ENCODE measurements at places on chromosomes 12 and 14. TPM values are rescaled to one million over a fixed set of nuclear protein-coding genes. Genes with fewer than 3 reads are reported as not detected.

DNA sequence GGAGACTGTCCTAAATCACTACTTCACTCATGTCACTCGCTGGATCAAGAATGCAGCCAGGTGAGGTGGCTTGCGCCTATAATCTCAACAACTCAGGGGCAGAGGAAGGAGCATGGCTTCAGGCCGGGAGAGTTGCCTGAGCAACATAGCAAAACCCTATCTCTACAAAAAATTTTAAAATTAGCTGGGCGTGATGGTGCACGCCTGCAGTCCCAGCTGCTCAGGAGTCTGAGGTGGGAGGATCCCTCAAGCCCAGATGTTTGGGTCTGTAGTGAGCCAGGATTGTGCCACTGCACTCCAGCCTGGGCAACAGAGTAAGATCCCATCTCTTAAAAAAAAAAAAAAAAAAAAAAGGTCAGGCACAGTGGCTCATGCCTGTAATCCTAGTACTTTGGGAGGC, 5.9 kb downstream of the SMAGP start:
- DNase-seq, result no peak

DNA sequence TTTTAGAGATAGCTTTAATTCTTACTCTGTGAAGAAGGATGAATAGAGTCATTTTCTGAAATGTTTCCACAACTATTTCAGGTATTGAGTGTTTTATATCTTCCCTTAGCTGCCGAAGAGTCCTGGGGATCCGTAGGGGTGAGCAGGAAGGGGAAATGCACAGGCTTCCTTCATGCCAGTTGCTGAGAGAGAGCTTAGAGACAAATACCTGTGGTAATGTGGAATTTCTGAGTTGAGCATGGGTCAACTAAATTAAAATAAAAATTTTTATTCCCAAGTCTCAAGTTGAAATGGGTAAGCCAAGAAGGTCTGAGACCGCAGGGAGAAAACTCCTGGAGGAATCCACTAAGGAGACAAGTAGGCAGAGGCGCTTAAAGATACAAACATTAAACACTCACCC, 185.7 kb downstream of the DAD1 start:
- no peaks in the 10 kb centered on the region for H3K4me1 ChIP-seq
- H3K27me3 ChIP-seq, result no peaks in the 10 kb centered on the region
- no peaks in the 10 kb centered on the region for H3K36me3 ChIP-seq

DNA sequence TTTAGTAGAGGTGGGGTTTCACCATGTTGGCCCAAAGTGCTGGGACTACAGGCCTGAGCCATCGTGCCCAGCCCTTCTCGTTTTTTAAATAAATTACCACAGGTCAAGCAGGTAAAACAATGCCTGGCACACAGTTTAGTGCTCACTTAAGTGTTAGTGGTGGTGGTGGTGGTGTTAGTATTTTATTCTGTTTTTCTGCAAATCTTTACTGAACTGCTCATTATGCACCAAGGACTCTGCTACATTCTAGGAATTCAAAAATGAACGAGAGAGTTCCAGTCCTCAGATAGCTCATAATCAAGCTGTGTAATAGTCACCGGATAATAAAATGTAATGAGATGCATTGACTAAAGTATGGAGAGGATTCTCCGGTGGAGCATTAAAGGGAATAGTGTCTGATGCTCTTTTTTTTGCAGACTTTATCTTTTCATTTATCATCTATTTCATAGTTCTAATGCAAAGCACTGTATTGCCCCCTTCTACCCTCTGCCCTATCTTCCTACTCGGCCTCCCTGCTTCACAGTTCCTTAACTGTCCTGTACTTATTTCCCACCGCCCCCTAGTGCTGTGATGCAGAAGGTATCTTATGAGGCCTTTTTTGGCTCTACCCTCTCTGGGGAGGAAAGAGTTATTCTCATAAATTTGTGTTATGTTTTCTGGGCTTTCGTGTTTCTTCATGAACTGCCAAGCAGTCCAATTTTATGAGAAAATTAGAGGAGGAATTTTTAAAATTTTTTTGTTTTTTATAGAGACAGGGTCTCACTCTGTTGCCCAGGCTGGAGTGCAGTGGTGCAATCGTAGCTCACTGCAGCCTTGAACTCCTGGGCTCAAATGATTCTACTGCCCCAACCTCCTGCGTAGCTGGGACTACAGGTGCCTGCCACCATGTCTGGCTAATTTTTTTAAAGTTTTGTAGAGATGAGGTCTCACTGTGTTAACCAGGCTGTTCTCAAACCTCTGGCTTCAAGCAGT, 1.0 kb downstream of the ITFG2 start:
- DNase-seq, result peak; percentile 76
- H3K27ac ChIP-seq, result peak overlapping the region; percentile 99
- no peaks in the 10 kb centered on the region for H3K27me3 ChIP-seq
- H3K4me1 ChIP-seq, result peaks cover 26% of the 10 kb centered on the region
- peaks cover 12% of the 10 kb centered on the region for H3K36me3 ChIP-seq

DNA sequence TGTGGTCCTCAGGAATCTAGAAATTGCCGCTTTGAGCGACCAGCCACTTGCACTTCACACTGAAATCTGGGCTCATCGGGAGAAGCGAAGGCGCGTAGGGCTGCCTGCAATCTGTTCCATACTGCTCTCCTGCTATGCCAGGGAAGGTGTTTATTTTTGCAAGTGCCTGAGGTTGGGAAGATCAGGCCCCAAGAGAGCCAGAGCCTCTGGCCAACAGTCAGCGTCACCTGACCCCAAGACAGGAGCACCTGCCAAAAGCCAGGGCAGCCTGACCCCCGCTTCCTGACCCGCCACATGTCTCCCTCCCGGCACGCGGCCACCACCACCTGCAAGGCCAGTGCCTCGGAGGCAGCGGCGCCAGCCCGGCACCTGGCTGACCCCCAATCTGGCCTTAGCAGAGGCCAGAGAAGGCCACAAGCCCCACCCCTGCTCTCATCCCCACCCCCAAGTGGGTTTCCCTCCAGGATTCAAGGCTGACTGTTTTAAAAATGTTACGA, 94.4 kb downstream of the CHGA start:
- H3K4me3 ChIP-seq, result no peak overlapping the region
- no peak overlapping the region for H3K27ac ChIP-seq
- peaks cover 2% of the 10 kb centered on the region for H3K36me3 ChIP-seq
- H3K27me3 ChIP-seq, result no peaks in the 10 kb centered on the region

GRCh38 chr12:46368684-46369083, 3.9 kb downstream of the SLC38A2 start:
- H3K4me3 ChIP-seq, result peak overlapping the region; percentile 97
- DNase-seq, result no peak
- H3K36me3 ChIP-seq, result peaks cover 75% of the 10 kb centered on the region
- no peaks in the 10 kb centered on the region for H3K27me3 ChIP-seq
- peak overlapping the region; percentile 31 for H3K27ac ChIP-seq

GRCh38 chr14:58808828-58809227, 171.1 kb downstream of the DACT1 start:
- H3K36me3 ChIP-seq, result no peaks in the 10 kb centered on the region
- H3K4me1 ChIP-seq, result no peaks in the 10 kb centered on the region
- no peak overlapping the region for H3K4me3 ChIP-seq

DNA sequence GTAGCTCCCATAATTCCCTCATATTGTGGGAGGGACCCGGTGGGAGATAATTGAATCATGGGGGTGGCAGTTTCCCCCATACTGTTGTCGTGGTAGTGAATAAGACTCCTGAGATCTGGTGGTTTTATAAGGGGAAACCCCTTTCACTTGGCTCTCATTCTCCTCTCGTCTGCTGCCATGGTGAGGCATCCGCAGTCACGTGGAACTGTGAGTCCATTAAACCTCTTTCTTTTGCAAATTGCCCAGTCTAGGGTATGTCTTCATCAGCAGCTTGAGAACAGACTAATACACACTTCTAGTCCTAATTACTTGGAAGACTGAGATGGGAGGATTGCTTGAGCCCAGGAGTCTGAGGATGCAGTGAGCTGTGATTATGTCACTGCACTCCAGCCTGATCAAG, 64.4 kb downstream of the TMX1 start:
- peaks cover 2% of the 10 kb centered on the region for H3K27me3 ChIP-seq
- no peak for DNase-seq
- no peak overlapping the region for H3K4me3 ChIP-seq
- no peak overlapping the region for H3K27ac ChIP-seq

GRCh38 chr14:68797121-68797670, 4.3 kb upstream of the ZFP36L1 start:
- peaks cover 23% of the 10 kb centered on the region for H3K36me3 ChIP-seq
- H3K4me1 ChIP-seq, result peaks cover 39% of the 10 kb centered on the region
- no peak for DNase-seq

GRCh38 chr14:33847066-33847465, 103.8 kb downstream of the EGLN3 start:
- H3K4me1 ChIP-seq, result peaks cover 2% of the 10 kb centered on the region
- no peak overlapping the region for H3K4me3 ChIP-seq
- no peak for DNase-seq

- DNase-seq, result no peak
- no peak overlapping the region for H3K27ac ChIP-seq
- no peaks in the 10 kb centered on the region for H3K36me3 ChIP-seq
- no peaks in the 10 kb centered on the region for H3K4me1 ChIP-seq
- no peaks in the 10 kb centered on the region for H3K27me3 ChIP-seq
These were observed 244.2 kb downstream of the GPHN start for GRCh38 chr14:66752109-66752508.

- no peaks in the 10 kb centered on the region for H3K27me3 ChIP-seq
- H3K4me3 ChIP-seq, result no peak overlapping the region
- H3K27ac ChIP-seq, result no peak overlapping the region
- peaks cover 58% of the 10 kb centered on the region for H3K4me1 ChIP-seq
- H3K36me3 ChIP-seq, result peaks cover 6% of the 10 kb centered on the region
These were observed 22.0 kb upstream of the CDK17 start for GRCh38 chr12:96422192-96422591.

GRCh38 chr12:92229381-92229780, 83.7 kb upstream of the BTG1 start:
- H3K27ac ChIP-seq, result no peak overlapping the region
- H3K27me3 ChIP-seq, result no peaks in the 10 kb centered on the region
- peaks cover 1% of the 10 kb centered on the region for H3K36me3 ChIP-seq
- no peak for DNase-seq
- H3K4me3 ChIP-seq, result no peak overlapping the region
- peaks cover 9% of the 10 kb centered on the region for H3K4me1 ChIP-seq

DNA sequence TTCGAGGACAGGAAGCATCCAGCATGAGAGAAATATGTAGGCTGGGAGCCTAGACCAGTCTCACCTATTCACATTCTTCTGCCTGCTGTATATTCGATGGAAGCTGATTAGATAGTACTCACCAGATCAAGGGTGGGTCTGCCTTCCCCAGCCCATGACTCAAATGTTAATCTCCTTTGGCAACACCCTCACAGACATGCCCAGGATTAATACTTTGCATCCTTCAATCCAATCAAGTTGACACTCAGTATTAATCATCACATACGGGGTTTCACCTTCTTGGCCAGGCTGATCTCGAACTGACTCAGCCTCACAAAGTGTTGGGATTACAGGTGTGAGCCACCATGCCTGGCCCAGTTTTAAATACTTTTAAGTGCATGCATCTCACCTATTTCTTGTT, 30.5 kb upstream of the SLC10A1 start:
- no peak for DNase-seq
- no peak overlapping the region for H3K4me3 ChIP-seq
- no peaks in the 10 kb centered on the region for H3K36me3 ChIP-seq
- H3K4me1 ChIP-seq, result no peaks in the 10 kb centered on the region

DNA sequence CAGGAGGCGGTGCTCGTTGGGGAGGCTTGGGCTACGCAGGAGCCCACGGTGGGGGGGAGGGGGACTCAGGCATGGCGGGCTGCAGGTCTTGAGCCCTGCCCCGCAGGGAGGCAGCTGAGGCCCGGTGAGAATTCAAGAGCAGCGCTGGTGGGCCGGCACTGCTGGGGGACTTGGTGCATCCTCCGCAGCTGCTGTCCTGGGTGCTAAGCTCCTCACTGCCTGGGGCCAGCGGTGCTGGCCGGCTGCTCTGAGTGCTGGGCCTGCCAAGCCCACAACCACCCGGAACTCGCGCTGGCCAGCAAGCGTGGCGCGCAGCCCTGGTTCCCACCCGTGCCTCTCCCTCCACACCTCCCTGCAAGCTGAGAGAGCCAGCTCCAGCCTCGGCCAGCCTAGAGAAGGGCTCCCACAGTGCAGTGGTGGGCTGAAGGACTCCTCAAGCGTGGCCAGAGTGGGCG, 3.2 kb downstream of the METTL25 start:
- H3K4me1 ChIP-seq, result peaks cover 25% of the 10 kb centered on the region
- H3K4me3 ChIP-seq, result no peak overlapping the region
- H3K27ac ChIP-seq, result no peak overlapping the region
- H3K36me3 ChIP-seq, result peaks cover 12% of the 10 kb centered on the region
- H3K27me3 ChIP-seq, result no peaks in the 10 kb centered on the region
- no peak for DNase-seq

DNA sequence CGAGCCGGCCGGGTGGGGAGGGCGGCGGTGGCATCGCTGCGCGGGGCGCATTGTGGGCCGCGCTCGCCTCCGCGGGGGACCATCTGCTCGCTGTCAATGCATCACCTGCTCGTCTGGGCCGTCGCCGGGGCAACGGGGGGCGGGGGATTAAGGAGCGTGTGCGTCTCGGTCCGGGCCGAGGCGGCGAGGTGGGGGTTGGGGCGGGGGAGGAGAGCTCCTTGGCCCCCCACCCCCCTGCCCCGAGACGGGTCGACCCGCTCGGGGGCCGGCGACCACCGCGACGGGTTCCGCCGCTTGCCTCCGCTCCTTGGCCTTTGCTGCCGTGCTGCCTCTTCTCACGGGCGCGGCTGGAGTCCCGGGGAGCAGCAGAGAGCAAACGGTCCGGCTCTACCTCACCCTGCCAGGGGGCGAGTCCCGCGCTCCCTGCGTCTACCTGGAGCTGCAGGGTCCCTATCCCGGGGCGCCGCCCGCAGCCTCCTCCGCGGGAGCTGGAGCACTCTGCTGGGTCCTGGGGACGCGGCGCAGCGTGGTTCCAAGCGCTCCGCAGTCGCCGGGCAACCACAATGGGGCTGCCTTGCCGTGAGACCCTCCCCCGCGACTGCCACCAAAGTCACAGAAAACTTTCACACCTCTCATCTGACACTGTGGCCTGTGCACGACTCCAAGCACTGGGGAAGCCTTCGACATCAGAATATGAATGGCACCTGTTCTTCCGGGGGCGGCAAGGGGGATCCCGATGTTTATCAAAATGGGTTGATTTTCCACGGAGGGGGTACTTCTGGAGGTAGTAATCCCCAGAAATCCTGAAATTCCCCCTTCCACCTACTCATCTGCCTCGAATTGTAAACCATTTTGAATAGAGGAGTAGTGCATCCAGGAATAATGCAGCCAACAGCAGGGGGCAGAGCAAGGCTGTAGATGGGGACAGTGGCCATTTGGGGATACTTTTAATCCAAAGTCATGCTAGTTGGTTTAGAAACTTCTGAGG, at the start of gene C12orf42:
Gene C12orf42 (minus strand): TSS at position 500 of the 988 bp plus-strand sequence. CDS start 17,542 bp downstream, outside the sequence.
- H3K4me3 ChIP-seq, result peak within 1 kb of the TSS; percentile 64
- no peak within 1 kb of the TSS for H3K27ac ChIP-seq
- H3K36me3 ChIP-seq, result no peaks in the 10 kb centered on the region
- peaks cover 11% of the 10 kb centered on the region for H3K4me1 ChIP-seq

- no peaks in the 10 kb centered on the region for H3K36me3 ChIP-seq
- H3K27ac ChIP-seq, result peak overlapping the region; percentile 71
- DNase-seq, result no peak
These were observed 1.4 kb downstream of the KCNMB4 start for GRCh38 chr12:70367258-70368141.

- H3K4me1 ChIP-seq, result peaks cover 4% of the 10 kb centered on the region
- no peak overlapping the region for H3K27ac ChIP-seq
- no peaks in the 10 kb centered on the region for H3K36me3 ChIP-seq
- no peak overlapping the region for H3K4me3 ChIP-seq
- H3K27me3 ChIP-seq, result peaks cover 4% of the 10 kb centered on the region
These were observed 47.9 kb upstream of the PLEKHG6 start for GRCh38 chr12:6262623-6263022.

Gene PELI2
- 3.6 TPM for total RNA-seq

Gene C12orf54
- total RNA-seq, result not detected

Gene PROX2
- total RNA-seq, result not detected

Gene GARIN6
- not detected for total RNA-seq

Data from activated CD4-positive, alpha-beta T cell treated with anti-CD3 and anti-CD28 coated beads, Interleukin-2, amount 10 ng/mL, durations not matched to agents 7 days and 5 days (primary cell).